Activated T-cell treated with anti-CD3 and anti-CD28 coated beads, Interleukin-2, amount 50 U/mL, for 1 hour (primary cell): ENCODE measurements at places on chromosomes 2 and 18.

DNA sequence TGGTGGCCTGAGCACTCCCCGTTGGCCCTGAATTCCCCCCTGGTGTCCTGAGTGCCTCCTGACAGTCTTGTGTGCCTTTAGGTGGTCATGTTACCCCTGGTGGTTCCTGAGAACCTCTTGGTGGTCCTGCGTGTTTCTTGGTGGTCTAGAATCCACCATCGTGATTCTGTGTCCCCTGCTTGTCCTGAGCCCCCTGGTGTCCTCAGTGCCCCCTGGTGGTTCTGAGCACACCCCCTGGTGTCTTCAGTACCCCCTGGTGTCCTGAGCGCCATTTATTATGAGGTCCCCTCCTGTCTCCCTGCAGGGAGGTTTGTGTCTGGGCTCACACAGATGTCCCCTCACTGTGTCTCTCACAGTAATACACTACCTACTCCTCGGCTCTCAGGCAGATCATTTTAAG is 61.3 kb upstream of the MAL start:
- DNase-seq = no peak

DNA sequence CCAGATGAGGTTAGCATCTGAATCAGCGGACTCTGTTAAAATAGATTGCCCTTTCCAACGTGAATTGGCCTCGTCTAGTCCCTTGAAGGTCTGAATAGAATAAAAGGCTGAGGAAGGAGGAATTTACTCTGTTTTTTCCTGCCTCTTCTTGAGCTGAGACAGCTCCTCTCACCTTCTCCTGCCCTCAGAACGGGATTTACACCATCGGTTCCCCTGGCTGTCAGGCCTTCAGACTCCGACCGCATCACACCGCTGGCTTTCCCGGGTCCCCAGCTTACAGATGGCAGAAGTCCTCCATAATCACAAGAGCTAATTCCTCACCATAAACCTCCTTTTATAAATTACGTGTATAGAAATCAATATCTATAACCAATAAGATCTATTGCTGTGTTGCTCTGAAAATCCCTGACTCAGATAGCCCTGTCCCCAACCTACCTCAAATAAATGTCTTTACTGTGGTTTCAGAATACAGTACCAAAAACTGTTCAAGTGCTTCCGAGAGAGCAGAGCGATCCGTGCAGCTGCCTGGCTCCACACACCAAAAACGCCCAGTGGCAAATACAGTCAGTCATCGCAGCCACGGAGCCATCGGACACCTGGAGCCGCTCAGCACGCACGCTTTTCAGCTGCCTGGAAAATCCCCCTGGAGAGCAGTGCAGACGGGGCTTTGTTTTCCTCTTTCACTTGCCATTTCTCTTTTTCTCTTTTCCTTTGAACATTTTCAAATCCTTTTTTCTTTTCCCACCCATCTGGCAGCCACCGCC is 196.9 kb downstream of the NRP2 start:
- no peak for DNase-seq

DNA sequence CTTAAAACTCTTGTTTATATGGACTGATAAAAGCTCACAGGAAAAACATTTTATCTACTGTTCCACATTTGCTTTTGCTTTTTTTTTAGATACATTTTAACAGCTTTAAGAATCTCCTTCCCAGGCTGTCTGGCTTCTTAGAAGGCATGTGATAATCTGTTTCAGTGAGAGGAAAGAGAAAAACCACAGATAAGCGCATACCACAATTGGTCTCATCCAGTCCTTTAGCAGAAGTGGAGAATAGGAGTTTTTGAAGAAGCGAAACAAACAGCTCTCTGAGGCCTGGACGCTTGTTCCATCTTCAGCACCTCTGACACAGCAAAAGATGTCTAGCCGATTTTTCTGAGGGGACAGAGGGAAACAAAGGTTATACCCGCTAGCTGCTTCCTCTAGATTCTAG is 37.6 kb downstream of the RMC1 start:
- DNase-seq = no peak

DNA sequence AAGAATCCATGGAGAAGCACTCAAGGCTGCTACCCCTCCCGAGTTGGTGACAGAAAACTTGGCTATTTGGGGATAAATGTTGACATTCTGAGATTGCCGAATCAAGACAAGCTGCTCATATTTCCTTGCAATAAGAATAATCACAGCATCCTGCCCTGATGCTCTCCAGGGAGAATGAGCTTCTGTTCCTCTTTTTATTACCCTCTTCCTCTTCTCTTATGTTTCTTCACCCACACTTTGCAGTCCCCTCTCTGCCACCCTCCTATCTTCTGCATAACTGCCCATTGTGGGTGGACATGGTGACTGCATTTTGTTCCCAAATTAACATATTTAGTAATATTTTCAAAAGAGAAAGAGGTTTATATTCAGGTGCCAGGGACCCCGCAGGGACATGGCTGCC is 11.9 kb upstream of the MSGN1 start:
- no peak for DNase-seq

DNA sequence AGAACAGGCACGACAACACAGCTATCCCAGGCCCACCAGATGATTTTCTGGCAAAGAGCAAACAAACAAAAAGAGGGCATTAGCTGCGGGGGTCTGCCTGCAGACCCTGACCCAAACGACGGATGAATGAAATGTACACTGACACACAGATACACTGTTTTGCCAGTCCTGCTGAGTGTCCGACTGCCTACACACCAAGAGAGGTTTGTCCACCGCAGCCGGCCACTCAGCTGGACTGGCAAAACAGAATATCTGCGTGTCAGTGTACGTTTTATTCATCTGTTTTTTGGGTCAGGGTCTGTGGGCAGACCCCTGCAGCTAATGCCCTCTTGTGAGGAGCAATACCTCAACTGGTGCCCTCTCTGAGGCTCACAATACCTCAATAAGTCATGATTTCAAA is 10.7 kb upstream of the SH3RF3 start:
- no peak for DNase-seq

DNA sequence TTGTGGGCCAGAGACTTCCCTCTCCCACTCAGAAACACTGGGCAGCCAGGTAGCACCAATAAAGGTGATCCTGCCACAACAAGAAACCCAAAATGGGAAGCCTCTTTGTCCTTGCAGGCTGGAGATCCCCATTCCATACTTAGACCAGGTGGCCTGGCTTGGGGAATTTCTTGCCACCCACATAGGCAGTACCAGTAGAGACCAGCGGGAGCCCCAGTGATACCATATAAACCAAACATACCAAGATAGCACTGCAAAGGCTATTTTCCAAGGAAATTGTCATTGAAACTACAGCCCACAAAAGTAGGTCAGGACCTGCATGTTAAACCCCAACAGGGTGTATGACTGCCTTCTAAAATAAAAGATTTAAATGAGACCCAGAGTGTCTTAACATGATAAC is 171.6 kb downstream of the DIS3L2 start:
- no peak for DNase-seq

- DNase-seq = peak; percentile 45
Observed at GRCh38 chr2:219230059-219230540, 494 bp downstream of the ANKZF1 start.

DNA sequence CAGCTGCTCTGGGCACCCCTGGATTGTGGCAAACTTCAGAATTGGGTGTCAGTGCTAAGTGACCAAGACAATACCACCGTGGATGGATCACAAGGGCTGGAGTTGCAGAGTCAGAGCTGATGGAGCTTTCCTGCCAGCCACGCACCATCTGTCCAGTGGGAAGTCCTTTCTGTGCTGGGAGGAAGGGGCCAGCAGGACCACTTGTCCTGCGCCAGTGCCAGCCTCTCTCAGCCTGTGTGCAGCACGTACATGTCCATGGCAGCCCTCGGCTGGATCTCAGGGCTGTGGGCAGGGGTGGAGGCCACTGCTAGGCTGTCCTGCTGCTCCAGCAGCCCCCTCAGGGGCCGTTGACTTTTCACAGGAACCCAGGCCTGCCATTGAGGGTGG is 33.3 kb downstream of the RAB31 start:
- no peak for DNase-seq

DNA sequence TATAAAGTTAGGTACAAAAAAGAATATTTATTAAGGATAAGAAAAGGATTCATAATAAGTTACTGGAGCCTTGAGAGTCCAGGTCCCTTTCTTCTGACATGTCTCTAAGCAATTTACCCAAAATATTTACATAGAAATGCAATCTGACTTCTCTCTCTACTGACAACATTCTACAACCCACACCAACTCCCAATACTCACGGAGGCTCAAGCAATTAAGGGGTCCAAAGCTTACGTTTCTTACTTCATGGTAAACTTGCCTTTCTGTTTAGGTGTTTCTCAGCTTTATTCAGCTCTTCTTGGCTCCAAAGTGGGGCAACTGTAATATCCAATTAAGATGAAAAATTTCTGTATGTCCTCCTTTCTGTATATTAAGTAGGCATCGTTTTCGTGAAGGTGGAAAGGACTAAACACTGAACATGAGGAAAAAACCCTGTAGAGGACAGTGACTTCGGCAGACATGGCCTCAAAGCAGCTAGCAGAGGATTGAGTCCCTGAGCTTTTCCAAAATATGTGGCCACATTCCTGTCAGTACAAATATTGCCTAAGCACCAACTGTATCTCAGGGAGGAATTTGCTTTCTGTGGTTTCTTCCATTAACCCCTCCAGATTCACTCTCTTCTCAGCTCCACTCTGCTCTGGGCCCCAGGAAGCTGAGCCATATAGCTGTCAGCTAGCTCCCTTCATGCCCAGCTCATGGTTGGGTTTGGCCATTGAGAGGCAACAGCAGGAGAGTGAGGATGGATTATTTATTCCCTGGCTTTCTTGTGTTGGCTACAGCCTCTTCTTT is 67.9 kb upstream of the GLS start:
- DNase-seq = no peak

DNA sequence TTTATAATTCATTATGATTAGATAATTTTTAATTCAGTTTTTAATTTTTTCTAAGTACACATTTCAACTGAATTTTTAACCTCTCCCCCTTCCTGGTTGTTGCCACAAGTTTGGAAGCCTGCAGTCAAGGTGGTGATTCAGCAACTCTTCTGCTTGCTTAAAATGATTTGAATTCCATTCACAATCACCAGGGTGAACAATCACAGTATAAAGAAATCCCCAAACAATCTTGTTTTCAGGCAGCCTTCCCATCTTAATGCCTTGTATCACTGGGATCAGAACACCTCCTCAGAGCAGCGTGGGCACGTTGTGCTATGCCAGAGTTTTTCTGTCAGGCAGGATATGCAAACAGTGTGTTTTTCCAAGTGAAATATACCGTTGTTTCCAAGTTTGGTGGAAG is 46.7 kb upstream of the BARD1 start:
- DNase-seq = no peak

- no peak for DNase-seq
Observed at GRCh38 chr2:29305762-29306161, 190.5 kb downstream of the CLIP4 start.
